ENCODE measurements at places on chromosomes 6 and 20.

GRCh38 chr6:56555438-56555872 is 87.2 kb downstream of the DST start:
- DNase-seq: no peak

- no peak for DNase-seq
Measured at GRCh38 chr6:101069191-101069795, 188.2 kb upstream of the ASCC3 start.

DNA sequence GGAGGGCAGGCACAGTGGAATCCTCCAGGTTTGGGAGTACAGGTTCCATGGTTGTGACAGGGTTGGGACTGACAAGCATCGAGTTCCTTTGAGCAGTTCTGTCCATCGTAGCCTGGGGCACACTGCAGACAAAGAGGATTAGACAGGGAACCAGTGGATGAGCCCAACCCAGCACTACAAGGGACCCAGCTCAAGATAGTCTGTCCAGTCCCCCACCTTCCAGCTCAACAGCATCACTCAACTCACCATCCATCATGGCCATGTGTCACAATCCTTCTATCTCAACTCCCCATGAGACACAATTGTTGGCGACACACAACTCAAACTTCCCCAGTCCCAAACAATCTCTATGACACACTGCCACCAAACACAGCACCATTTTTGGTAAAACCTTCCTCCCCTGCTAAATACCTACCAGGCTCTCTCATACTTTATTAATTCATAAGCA is 11.8 kb upstream of the GPSM3 start:
- DNase-seq: no peak

- no peak for DNase-seq
Measured at GRCh38 chr6:15349379-15349778, 103.5 kb downstream of the JARID2 start.

DNA sequence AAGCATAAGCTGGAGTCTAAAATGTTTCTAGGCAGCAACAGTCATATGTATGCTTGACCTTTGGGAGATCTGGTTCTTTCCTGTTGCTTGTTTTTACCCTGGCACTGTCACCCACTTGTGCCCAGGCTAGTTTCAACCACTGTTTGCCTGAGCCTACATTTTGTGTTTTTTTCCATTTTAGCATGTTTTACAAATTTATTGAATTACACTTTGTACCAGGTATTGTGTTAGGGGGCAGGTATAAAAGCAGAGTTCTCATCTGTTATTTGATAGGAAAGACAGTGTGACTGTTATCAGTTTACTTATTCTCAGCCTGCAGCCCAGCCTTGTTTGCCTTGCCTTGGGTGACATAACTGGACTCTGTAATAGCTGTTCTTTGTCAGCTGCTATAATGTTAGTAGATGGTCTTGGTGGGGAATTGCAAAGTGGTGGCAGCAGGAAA is 147.0 kb downstream of the CDKAL1 start:
- DNase-seq: no peak

- no peak for DNase-seq
Measured at GRCh38 chr6:52612336-52613054, 35.6 kb upstream of the TRAM2 start.

DNA sequence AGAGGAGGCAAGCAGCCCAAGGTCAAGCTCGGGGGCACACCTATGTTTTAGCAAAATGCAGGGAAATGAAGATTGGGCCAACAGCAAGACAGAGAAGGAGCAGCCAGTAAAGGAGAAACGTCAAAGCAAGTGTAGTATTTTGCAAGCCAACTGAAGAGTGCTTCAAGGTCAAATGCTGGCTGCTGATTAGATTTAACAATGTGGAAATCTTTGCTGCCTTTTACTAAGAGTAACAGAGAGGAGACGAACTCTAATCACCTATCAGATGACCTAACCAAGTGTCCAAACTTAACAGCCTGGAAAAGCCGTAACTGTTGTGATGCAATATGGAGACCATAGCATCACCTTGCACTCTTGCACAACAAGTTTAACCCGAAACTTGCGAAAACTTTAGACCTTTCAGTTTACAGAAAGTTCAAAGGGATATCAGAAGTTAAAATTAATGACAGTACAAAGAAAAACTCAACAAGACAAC is 30.4 kb downstream of the AKIRIN2 start:
- no peak for DNase-seq

DNA sequence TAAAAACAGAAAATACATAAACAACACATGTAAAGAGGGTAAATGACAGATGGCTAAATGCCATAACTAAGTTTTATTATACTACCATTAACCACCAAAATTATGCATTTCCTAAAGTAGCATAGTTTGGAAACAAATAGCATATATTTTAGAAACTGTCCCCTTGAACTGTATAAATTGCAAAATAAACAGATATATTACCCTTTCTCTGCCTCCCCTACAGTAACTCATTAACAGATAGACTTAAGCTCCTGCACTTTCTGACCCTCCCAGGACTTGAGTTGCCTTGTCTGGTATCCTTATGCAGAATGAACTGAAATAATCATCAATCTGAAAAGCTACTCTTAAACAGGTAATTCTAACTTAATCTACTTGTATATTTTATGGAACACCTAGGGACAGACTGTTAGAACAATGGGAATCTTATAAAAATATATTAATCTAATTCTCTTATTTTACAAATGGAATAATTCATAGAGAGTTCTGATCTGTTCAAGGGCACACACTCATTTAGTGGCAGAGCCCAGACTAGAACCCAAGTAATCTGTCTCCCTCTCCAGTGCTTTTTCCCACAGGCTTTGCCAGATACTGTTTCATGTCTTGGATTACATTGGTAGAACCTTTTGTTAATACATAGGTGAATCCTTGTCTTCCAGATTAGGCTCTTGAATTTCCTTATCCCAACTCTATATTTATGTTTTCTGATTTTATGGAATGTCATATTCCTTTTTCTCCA is 50.6 kb upstream of the LOC128125822 start:
- DNase-seq: no peak

DNA sequence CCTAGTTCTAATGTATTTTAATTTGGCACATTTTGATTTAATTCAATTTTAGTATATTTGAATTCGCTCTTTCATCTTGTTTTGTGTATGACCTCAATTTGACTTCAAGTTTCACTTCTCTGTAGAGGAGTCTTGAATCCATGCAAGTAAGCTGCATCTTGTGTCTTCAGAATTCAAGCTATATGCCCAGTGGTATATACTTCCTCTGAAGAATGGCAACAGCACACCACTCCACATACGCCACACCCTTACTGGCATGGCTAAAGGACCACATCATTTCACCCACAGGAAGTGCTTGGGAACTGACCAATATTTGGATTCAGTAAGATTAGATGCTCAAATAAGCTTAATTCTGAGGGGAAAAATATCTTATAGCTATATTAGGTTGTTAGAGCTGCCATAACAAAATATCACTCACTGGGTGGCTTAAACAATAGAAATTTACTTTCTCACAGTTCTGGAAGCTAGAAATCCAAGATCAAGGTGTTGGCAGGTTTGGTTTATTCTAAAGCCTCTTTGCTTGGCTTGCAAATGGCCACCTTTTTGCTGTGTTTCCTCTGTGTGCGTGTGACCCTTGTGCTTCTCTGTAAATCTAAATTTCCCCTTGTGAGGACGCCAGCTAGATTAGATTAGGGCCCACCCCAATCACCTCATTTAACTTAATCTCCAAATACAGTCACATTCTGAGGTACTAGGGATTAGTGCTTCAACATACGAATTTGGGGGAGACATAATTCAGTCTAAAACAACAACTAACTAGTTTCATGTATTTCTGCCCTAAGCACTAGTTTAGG is 2.8 kb upstream of the ASF1A start:
- peak; percentile 25 for DNase-seq

- DNase-seq: no peak
Measured at GRCh38 chr6:122747573-122747972, 31.9 kb upstream of the FABP7 start.

DNA sequence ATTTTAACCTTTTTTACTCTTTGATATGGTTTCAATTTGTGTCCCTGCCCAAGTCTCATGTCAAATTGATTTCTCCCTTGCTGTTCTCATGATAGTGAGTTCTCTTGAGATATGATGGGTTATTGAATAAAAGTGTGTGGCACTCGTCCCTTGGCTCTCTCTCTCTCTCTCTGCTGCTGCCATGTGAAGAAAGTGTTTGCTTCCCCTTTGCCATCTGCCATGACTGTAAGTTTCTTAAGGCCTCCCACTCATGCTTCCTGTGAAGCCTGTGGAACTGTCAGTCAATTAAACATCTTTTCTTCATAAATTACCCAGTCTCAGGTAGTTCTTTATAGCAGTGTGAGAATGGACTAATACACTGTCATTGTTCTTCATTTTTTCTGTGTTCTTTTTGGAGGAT is 48.5 kb downstream of the LIN28B start:
- no peak for DNase-seq

- no peak for DNase-seq
Measured at GRCh38 chr20:17761604-17762003, 61.8 kb downstream of the BANF2 start.

GRCh38 chr20:43699941-43700565 is 26.7 kb downstream of the GTSF1L start:
- DNase-seq: no peak

GRCh38 chr6:82084324-82084920 is 163.1 kb downstream of the IBTK start:
- DNase-seq: no peak

DNA sequence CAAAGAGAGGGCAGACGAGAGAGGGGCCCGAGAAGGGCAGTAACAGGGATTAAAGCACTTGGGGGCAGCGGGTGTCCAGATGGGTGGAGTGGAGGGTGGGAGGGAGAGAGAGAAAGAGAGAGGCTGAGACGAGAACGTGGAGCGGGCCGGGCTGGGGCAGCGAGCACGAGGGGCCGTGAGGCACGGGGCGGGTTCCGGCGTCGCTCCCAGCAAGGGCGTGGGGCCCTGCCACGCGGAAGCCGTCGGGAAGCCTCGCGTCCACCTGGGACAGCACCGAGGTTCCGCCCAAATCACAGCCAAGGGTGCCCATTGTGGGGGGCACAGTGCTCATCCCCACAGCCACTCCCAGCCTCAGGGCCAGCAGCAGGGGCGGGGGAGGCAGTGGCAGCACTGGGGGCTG is 49.8 kb downstream of the KCNQ2 start:
- DNase-seq: no peak

- DNase-seq: no peak
Measured at GRCh38 chr6:11171952-11172351, 60.4 kb upstream of the ERVFRD-1 start.

DNA sequence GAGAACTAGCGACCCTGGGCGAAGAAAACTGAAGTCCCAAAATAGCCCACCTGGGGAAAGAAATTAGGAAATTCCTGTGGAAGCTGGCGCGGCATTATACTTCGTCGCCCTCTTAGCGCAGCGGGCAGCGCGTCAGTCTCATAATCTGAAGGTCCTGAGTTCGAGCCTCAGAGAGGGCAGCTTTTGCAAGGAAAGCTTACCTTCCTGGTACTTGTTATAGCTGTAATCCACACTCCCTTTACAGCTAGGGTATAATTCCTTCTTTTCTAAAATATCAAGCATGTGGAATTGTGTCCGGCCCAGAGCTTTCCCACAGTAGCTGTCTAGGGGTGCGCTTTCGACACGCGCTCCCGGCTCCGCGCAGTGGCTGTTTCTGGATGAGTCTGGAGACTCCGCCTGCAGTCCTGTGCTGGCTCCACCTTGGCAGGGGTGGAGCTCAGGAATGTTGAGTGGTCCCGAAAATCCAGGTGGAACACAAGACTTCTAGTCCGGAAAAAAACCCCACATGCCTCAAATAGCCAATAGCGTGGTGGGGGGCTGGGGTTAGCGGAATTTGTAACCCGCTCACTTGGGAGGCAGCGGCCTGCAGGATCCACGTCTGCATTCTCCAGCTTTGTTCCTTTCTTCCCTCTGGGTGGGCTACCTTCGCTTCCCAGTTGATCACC is 83.7 kb upstream of the ZNF322 start:
- no peak for DNase-seq

- DNase-seq: peak; percentile 34
Measured at GRCh38 chr6:44569931-44570385, 182.5 kb downstream of the CDC5L start.

- DNase-seq: no peak
Measured at GRCh38 chr6:161918628-161919205, 644.9 kb upstream of the AGPAT4 start.

DNA sequence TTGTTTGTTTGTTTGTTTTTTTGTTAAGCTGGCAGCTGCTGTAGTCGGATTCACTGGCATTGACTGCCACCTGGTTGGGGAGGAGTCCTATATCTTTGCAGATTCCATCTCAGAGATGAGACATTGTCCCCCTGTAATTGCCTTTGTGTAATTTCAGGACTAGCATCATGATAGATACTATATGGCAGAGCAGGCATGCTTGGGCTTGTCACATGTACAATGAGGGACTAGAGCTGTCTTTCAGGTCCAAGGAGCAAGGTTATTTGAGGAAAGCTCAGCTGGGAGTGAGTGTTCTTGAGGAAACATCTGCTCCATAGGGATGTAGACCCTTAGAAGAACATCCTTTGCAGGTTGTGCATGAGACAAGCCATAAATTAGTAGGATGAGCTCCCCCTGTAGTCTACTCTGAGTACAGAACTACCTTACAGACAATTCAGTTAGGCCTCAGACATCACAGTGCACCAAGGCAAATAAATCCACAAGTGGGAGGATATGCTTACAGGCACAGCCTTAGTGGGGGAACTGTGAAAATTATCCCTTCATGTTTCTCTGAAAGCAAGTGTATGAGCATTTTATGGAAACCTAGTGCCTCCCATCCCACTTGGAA is 62.1 kb downstream of the BMP2 start:
- no peak for DNase-seq

DNA sequence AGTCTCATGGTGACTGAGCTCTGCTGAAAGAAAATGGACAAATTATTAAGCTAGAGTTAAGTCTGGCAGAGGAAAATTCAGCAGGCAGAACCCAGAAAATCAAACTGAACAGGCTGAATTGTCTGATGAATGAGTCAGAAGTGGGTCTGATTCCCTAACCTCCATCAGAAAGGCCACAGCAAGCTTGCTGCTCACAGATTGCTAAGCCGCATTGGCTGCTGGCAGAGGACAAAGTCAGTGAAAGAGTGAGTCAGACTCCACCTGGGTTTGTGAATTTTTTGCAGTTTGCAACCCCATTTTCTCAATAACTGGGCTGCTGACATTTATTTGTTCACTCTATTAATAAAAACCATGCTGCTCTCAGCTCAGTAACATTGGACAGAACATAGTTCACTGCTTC is 191.3 kb downstream of the EPM2A start:
- DNase-seq: no peak
